ENCODE measurements at places on chromosomes 2 and 18.

- no peak for DNase-seq
These were observed 35.0 kb downstream of the TPRKB start for GRCh38 chr2:73701968-73702665.

DNA sequence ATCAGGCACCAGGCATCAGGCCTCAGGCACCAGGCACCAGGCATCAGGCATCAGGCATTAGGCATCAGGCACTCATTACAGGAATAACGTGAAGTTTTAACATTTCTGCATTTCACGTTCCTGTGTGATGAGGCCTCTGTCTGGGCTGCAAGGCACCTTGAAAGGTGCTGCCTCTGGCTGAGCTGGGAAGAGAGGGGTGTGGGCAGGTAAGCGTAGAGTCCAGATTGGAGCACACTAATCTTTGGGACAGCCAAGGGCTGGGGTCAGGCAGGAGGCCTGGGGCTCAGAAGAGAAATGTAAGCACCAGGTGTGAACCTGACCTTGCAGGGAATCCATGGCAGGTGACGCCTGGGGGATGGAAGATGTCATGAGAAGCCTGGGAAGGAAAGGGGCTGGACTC lies 25.3 kb upstream of the SNTG2 start:
- DNase-seq = no peak

DNA sequence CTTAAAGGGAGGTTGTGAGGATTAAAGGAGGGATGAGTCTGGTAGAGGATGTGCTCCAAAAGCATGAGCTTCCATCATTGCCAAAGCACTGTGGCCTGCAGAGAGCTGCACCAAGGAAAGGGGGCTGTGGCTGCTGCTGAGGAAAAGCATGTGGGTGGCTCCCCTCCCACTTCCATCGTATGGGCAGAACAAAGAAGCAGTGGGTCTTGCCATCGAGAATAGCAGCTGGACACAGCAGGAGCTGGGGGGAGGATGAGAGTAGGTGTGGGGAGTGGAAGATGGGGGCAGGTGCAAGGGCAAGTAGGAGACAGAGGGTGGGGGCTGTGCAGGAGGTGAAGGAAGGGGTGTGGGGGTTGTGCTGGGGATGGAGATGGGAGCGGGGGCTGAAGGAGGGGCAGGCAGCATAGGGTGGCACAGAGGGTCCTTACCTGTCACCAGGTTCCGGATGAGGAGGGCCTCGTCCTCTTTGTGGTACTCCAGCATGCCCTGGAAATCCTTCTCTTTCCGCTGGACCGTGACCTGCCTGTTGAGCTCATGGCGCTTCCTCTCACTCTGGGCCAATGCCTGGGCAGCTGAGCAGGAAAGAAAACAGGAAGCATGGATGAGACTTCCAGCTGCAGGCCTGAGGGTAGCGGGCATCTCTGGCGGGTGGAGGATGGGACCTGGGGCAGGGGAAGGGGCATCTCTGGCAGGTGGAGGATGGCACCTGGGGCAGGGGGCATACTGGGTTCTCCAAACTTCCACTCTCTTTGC lies 33.6 kb upstream of the ACAA2 start:
- no peak for DNase-seq

DNA sequence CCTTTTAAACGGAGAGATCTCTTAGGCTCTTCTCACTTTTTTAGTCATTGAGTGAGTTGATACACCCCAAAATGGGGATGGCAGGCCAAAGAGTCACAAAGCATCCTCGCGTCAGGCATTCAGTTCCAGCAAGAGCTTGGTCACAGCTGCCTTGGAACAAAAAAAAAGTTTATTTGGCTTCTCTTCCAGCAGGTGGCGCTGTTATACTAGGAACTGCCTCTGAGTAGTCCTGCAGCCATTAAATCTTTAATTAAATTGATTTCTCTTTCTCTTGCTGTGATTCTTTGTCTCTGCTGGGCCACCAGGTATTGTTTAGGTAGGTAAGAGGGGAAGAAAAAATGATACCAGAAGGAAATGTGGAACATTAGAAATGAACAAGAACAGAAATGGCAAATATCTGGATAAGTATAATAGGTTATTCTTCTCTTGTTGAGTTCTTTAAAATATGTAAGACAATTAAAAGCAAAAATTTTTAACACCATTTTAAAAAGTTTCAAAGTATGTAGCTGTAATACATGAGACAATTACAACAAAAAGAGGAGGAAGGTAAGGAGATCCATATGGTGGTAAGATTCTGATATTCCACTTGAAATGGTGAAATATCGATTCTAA lies 175.1 kb downstream of the GALNT1 start:
- peak; percentile 59 for DNase-seq

GRCh38 chr2:188897096-188897495 lies 77.1 kb upstream of the COL3A1 start:
- peak; percentile 86 for DNase-seq

GRCh38 chr2:144666032-144666431 lies 146.1 kb upstream of the ZEB2 start:
- no peak for DNase-seq

DNA sequence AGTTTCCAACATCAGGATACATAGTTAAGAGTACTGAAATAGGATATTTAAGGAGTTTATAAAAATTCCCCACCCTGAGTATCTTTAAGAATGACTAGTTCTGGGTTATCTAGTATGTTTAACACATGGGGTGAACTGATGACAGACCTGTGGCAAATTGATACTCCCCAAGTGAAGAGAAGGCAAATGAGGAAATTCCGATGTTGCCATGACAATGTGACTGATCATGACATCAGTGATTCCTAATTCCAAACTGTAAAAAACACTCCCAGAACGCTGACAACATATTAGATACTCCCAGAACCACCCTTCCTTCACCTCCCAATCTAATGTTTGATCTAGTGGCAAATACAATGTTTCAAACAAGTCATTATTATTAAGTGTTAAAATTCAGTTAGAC lies 77.6 kb downstream of the RBMS1 start:
- no peak for DNase-seq

GRCh38 chr2:164721430-164721829 lies 100.1 kb upstream of the GRB14 start:
- DNase-seq = no peak

All from umbilical cord (tissue), 2 donors.